ENCODE measurements at places on chromosomes 2 and 18.
A peak's percentile ranks its signal among the peaks of the same experiment; 100 is the strongest.

DNA sequence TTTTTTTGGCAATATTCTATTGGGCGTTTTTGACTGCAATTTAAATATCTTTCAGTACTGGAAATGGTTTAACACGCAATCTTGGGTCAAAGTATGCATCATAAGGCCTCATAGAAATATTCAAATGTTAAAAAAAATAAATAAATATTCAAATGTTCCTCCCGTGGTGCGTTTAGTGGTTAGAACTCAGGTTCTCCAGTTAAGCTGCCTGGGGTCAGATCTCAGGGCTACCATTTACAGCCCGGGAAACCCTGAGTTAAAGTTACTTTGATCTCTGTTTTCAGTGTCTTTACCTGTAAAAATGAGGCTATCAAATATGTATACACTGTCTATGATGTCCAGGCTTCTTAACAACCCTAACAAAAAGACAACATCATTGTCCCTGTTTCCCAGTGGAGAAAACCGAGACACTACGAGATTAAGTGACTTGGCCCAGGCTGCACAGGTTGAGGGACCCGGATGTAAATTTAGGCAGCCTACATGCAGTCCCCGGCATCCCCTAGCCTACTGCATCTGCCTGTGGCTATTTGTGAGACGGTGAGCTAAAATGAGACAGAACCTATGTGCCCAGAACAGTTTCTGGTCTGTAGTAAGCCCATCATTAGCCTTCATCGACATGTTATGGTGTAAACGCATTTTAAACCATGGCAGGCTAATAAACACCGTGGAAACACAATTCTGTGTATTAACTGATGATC, 1.7 kb downstream of the FHL2 start:
- DNase-seq: no peak

DNA sequence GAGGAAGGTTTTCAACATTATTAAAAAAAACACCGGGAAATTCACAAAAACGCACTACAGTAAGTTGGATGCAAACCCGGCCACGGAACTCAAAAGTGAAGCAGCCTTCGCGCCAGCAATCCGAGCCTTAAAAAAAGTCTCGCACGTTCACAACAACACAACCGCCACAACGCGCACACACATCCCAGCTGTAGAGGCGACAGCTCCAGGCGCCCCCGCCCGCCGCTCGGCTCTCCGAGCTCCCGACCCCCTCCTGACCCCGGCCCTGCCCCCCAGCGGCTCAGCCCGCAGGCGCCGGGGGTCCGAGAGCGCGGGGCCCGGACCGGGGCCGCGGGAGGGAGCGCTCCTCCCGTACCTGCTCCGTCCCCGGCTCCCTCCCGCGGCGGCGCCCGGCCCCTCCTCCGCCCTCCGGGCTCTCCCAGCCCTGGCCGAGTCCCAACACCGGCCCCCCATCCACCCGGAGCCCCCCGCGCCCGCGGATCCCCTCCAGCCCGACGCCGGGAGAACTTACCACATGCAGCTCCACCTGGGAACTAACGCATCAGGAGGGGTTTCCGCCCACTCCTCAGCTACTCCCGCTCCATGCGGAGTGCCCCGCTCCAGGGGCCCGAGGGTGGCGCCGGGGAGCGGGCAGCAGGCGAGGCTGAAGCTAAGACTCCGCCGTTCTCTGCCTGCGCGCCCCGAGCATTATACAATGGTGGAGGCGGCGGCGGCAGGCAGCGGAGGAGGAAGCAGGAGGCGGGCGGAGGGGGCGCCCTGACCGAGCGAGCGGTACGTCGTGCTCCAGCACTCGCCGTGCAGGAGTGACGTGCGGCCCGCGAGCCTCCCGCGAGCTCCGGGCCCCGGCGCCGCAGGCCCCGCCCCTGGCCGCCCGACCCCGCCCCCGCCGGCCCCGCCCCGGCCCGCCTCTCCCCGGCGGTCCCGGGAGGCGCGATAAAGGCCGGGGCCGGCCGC, at the start of gene SERTAD2:
Gene SERTAD2 (minus strand): TSS at position 805 of the 954 bp plus-strand sequence. CDS start 17,042 bp downstream, outside the sequence.
- DNase-seq: peak; percentile 66

GRCh38 chr18:58633874-58634273, 5.0 kb upstream of the ALPK2 start:
- DNase-seq: no peak

GRCh38 chr18:67456711-67457110, 59.8 kb downstream of the DSEL start:
- no peak for DNase-seq

GRCh38 chr2:134275058-134275862, 21.4 kb downstream of the MGAT5 start:
- DNase-seq: no peak

- no peak for DNase-seq
These were observed 45.4 kb upstream of the LTBP1 start for GRCh38 chr2:32901313-32901712.

GRCh38 chr2:234669001-234669400, 172.1 kb upstream of the ARL4C start:
- DNase-seq: no peak

- DNase-seq: no peak
These were observed 93.7 kb downstream of the TRIM43 start for GRCh38 chr2:95685513-95685912.

DNA sequence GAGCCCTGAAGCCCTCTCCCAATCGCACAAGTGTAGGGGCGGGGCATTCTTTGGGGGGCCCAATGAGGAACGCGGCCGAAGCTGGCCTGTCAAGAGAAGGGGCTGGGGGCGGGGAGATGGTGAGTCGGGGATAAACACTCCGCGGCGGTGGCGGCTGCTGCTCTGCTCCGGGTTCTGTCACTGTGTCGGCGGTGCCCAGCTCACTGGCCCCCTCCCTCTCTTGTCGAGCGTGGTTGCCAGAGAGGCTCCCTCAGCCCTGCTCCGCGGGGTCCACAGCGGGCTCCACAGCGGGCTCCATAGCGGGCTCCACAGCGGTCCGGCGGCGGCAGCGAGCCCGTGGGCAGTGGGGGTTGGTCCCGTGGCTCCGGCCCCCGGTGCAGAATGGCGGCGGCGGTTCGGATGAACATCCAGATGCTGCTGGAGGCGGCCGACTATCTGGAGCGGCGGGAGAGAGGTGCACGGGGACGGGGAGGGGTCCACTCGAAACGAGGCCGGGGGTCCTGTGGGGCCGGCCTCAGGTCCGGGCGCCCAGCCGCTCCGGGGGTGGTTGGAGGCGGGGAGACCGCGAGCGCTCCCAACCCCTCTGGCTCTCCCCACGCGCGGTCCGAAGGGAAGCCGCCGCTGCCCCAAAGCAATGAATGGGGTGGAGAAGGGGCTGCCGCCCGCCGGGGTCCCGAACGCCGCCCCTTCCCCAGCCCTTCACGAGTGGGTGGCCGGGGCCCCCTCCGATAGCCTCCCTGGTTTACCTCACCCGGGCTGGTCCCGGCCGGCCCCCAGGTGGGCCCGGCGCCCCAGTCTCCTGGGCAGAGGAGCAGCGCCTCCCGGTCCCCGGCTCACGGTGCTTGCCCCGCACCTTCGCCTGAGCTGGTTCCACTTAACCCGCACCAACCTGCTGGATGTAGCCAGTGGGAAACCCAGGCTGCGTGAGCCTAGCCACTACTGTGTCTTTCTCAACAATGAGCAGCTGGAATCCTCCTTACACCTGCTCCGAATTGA, at the start of gene MXD1:
Gene MXD1 (plus strand): TSS at position 160 of the 996 bp plus-strand sequence. CDS start 222 bp downstream, at position 382.
- no peak for DNase-seq

GRCh38 chr2:221559991-221560390, 12.1 kb downstream of the EPHA4 start:
- DNase-seq: no peak

GRCh38 chr2:156818944-156819343, 382.8 kb downstream of the GPD2 start:
- DNase-seq: no peak

GRCh38 chr2:200455958-200456421, 53.9 kb downstream of the KCTD18 start:
- DNase-seq: no peak

- DNase-seq: no peak
These were observed 149.5 kb upstream of the ZFP36L2 start for GRCh38 chr2:43375746-43376522.

DNA sequence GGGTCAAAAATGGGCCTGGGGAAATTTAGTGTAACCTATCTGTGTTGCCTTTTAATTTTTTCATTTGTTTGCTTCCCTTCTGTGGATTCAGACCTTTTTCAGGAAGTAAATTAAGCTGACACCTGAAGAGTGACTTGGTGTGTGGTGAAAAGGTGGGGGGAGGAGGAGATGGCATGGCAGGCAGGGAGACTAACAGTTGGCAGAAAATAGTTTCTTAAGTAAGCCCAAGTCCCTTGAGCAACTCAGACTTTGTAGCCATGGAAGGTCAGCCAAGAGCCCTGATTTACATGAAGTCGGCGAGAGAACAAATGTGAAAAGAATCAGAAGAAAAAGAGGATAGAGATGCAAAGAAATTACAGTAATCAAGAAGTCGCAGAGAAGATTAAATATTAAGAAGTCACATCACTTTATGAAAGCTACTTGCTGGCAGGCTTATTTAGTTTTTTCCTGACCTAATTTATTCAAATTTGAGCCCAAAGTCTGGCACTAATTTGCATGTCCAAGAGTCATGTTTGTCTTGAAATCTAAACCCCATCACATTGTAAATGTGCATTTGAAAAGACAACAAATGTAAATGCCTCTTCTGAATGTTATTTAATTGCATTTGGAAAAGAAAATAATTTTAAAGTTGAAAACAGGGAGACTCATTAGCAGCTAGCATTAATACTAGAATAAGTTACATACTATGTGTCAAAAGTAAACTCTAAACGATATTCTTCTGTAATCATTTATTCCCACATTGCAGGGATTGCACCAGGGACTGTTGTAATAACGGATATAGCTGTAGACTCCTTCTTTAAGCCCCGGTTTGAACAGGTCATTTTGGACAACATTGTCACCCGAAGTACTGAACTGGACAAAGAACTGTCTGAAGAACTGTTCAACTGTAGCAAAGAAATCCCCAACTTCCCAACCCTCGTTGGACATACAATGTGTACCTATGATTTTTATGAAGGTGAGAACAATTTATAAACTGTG, 19.3 kb downstream of the UPP2 start:
- DNase-seq: no peak

GRCh38 chr2:101986804-101987740, 4.7 kb upstream of the IL1R2 start:
- no peak for DNase-seq

- no peak for DNase-seq
These were observed 70.4 kb upstream of the DTNA start for GRCh38 chr18:34639687-34640086.

DNA sequence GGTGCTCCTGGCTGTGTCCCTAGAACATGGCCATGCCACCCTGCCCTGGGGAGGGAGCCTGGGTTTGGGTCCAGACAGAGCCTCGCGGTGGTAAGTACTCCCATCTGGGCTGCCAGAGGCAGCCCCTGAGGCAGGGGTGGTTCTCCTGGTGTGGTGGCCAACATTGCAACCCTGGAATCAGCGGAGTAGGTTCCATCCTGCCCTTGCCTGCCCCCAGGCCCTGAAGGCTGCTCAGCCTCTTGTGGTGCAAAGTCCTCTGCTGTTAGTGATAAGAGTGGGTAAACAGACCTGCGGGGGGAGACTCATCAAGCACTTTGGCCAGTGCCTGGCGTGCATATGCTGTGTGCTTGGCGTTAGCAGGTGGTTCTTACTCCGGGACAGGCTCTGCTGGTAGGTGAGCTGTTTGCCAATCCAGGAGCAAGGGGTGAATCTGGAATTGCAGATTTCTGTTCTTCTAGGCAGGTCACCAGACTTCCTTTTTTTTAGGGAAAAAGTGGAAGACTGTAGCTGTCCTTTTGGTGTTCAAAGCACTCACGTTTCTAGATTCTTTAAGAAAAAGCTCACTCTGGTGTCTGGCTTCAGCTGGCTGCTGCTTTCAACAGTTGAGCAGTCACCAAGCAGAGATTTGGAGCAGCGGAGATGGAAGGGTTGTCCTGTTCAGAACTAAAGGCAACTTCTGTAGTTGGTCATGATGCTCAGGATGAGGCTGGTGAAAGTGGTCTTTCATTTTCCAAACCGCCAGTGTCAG, 3.2 kb downstream of the CNNM3 start:
- no peak for DNase-seq

GRCh38 chr2:144659731-144660275, 139.9 kb upstream of the ZEB2 start:
- DNase-seq: peak; percentile 2

DNA sequence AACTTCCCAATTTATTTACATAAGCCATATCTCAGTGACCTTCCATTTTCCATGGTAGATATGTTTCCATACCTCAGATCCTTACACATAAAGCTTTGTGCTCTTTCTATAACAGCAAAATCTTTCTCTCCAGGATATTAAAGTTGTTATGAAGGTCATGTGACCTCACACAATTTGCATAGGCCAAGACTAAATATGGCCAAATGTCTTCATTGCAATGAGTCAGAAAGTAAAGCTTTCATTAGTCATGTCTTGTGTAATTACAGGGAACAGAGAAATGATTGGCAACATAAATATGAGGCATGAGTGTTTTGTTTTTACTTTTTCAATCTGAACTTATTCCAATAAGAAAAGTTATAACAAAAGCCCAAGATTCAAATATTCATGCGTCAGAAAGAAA, 243.5 kb downstream of the ASXL3 start:
- no peak for DNase-seq

- DNase-seq: no peak
These were observed 49.0 kb downstream of the PIAS2 start for GRCh38 chr18:46868169-46868921.

DNA sequence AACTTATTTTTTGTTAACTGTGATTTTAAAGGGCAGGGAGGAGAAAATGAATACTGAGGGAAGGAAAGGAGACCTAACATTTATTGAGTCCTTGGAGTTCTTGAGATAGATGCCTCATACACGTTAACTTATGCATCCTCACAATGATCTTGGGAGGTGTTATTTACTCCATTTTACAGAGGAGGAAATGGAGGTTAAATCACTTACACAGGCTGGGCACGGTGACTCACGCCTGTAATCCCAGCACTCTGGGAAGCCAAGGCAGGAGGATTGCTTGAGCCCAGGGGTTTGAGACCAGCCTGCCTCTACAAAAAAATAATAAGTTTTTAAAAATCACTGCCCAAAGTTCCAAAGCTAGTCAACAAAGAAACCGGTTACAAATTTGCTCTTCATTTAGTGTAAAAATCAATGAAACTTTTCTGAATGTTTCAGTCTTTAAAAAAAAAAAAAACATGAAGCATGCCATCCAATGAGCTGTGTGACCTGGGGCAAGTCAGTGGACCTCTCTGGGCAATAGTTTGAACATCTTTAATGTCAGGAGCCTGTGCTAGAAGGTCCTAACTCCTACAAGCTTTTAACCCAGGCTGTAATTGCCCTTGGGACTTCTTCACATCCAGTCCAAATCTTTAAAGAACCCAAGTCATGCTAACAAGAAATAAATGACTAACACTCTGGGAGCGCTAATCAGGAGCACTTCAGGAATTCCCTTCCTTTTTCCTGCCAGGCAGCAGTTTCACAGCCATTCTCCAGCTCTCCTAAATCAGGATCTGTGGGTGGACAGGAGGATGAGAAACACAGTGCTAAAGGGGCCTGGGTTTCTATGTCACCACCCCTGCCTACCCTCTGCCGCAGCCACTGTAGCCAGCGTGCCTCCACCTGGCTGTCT, 176.4 kb downstream of the TMEM247 start:
- DNase-seq: no peak

GRCh38 chr2:18603854-18604530, 14.6 kb upstream of the NT5C1B start:
- no peak for DNase-seq

GRCh38 chr2:119114266-119114665, 44.3 kb downstream of the C1QL2 start:
- DNase-seq: no peak

- no peak for DNase-seq
These were observed 2.2 kb downstream of the ELAC1 start for GRCh38 chr18:50970006-50970405.
